ENCODE measurements at places on chromosomes 6 and 20. TPM values are rescaled to one million over a fixed set of nuclear protein-coding genes. Genes with fewer than 3 reads are reported as not detected.

DNA sequence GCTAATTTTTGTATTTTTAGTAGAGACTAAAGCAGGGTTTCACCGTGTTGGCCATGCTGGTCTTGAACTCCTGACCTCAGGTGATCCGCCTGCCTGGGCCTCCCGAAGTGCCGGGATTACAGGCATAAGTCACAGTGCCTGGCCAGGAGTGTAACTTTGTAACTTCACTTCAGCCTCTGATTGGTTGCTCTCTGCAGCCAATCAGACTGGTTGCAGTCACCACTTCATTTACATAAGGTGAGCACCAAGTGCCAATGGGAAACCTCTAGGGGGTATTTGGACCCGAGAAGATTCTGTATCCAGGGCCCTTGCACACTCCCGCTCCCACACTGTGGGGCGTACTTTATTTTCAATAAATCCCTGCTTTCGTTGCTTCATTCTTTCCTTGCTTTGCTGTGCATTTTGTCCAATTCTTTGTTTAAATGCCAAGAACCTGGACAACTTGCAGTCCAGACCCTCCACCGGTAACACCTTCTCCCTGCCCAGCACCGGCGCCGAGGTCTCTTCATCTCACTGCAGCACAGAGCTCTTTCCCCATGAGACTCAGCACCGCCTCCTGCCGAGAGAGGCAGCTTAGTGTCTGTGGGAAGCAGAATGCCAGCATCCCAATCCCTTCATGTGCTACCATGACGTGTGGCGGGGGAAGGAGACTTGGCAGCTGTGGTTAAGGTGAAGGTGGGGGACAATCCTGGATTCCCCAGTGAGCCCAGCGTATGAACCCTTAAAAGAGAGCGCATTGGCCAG, 14.0 kb upstream of the MRGBP start:
- no peak for DNase-seq

GRCh38 chr20:63471981-63472831, at the start of gene KCNQ2:
TSS of gene KCNQ2 (minus strand) at chr20:63472655. CDS start at chr20:63472463, 192 bp downstream.
- no peak for DNase-seq

DNA sequence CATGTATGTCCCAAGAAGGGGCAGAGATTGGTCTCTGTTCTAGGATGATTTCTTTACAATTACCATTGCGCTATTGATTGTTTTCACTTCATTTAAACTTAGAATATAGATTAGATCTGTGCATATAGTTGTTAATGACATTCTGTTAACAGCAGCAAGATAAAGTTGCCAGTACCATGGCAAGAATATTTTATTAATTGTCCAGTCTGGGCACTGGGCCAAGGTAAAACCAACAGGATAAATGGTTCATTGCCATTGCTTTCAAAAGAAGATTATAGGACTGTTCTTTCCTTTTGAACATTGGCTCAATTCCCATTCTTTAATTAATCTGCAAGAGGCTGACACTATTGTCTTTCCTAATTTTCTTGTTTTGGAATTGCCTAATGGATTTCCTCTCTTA, 592.4 kb downstream of the RFPL4B start:
- no peak for DNase-seq

GRCh38 chr6:5012519-5012918, 8.7 kb upstream of the RPP40 start:
- peak; percentile 13 for DNase-seq

DNA sequence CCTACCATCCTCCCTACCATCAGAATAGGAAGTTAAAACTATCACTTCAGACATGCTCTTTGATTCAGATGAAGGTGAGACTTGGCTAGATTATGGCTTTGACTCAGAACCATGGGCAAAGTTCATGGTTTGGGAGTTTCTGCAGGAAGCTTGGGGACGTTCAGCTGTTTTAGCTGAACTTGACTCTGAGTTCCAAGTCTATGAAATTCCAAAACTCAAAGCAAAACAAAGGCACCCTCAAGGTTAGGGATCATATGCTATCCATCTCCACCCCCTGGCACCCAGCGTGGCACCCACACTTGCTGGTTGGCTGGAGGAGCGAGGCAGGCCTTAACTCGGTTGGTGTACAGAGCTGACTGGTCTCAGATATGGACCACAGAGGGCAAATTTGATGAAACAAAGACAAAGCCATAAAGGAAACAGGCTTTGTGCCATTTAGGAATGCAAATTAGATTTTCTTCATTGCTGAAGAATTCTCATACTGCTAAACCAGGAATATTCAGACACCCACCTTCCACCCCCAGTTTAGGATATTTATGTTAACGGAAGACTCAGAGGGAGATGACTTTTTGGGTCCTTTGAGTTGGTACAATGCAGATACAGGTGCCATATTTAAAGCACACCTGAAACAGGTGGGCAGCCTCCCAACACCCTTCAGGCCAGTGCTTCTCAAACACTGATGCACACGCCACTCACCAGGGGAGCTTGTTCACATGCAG, 88.4 kb upstream of the SLC22A16 start:
- DNase-seq = no peak

The BMP7 gene
- not detected for total RNA-seq

The PRR18 gene
- total RNA-seq = not detected

All from fibroblast of villous mesenchyme (primary cell).